Epithelial cell of esophagus (primary cell): ENCODE measurements at places on chromosomes 2 and 18.
A peak's percentile ranks its signal among the peaks of the same experiment; 100 is the strongest.

DNA sequence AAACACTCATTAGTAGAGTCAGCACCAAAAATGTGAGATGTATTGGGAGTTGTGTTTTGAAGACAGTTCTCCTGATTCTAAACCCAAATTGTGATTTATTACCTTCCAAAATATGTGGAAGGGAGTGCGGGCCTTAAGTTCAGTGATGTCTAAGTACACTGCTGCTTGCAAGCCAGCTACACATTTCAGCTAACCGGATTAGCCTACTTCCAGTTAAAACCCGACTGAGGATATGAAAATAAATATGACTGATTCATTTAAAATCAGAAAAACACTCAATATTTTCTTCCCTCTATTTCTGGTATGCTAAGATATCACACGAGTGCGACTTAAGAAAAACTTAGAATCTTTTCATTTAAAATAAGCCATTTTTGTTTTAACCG lies 907 bp downstream of the FHL2 start:
- no peak for DNase-seq

- DNase-seq = no peak
Measured at GRCh38 chr2:25071966-25072365, 30.1 kb downstream of the EFR3B start.

- DNase-seq = no peak
Measured at GRCh38 chr18:78737006-78737915, 242.4 kb upstream of the SALL3 start.

- DNase-seq = no peak
Measured at GRCh38 chr18:21499997-21500396, 100.5 kb downstream of the ESCO1 start.

DNA sequence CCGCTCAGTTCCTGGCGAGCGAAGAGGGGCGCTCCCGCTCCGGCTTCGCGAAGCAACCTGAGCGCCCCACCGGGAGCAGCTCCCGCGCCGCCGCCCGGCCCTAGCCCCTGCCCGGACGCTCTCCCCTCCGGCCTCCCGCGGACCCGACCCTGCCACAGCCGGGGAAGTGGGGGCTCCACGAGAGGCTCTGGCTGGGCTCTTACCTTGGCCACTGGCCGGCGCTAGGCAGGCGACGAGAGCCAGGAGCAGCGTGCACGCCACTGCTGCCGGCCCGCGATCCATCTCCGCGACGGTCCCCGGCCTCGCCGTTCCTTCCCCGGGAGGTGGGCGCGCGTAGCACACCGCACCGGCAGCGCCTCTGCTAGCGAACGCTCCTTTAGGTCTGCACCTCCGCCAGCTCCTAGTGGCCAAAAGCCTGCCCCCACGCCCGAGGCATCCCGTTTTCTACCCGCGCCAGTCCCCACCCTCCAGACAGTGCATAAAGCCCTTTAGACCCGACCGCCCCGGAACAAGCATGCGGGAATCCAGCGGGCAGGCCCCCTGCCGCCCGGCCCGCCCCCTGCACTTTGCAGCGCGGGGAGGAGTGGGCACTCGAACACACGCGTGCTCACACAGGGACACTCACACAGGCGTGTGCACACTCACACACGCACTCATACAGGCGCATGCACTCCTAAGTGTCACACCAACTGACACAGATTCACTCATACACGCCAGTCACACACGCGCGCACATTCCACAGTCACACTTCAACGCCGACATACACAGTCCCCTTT lies at the start of gene LRP2:
Gene LRP2 (minus strand): TSS at position 417 of the 776 bp plus-strand sequence. CDS start 135 bp downstream, at position 282.
- DNase-seq = no peak

DNA sequence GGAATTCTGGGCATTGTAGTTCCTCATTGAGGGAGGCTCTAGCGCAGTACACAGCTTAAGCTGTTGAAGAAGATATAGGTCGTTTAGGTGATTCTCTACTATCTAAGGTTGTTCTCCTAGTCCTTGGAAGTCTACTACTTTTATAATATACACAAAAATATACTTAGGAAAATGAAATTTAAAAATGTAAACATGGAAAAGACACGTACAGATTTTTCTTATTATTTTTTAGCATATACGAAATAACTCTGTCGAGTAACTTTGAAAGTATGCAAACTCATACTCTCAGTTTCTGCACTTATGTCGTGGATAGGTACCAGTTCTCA lies 272 bp upstream of the FASTKD1 start:
- DNase-seq = no peak

GRCh38 chr18:72674710-72675109 lies 130.6 kb upstream of the CBLN2 start:
- no peak for DNase-seq

DNA sequence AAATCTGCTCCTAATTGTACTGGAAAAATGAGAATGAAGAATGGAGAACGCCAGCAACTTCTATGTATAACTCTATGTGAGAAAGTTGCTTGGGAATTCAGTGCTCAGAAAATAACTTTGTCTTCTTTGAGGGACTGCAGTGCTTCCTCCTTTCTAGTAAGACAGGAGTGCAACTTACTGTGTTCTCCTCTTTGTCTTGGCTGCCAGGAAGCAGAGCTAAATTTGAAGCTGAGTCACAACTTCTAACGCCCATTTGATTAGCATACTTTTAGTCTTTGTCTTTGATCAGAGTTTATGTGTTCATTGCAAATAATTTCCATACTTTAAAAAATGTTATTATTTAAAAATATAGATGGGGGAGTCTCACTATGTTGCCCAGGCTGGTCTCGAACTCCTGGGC lies 6.6 kb downstream of the ARHGAP25 start:
- DNase-seq = peak; percentile 63

- DNase-seq = peak; percentile 79
Measured at GRCh38 chr18:27750014-27750413, 426.9 kb downstream of the CDH2 start.

- no peak for DNase-seq
Measured at GRCh38 chr2:204672772-204673171, 127.5 kb downstream of the PARD3B start.
